Mammary epithelial cell (primary cell): ENCODE measurements at places on chromosomes 7 and 10. TPM values are rescaled to one million over a fixed set of nuclear protein-coding genes. Genes with fewer than 3 reads are reported as not detected.

- DNase-seq: no peak
Observed at GRCh38 chr7:90621747-90622140, 25.6 kb downstream of the CDK14 start.

The FAM25G gene
- 2.9 and 4.1 TPM in 2 replicates for total RNA-seq

The ADCYAP1R1 gene
- total RNA-seq: not detected

DNA sequence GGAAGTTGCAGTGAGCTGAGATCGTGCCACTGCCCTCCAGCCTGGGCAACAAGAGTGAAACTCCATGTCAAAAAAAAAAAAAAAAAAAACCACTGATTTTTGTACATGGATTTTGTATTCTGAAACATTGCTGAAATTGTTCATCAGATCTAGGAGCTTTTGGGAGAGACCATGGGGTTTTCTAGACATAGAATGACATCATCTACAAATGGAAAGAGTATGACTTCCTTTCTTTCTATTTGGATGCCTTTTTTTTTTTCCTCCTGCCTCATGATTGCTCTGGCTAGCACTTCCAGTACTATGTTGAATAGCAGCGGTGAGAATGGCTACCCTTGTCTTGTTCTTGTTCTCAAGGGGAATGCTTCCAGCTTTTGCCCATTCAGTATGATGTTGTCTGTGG is 89.1 kb downstream of the ANLN start:
- DNase-seq: no peak

DNA sequence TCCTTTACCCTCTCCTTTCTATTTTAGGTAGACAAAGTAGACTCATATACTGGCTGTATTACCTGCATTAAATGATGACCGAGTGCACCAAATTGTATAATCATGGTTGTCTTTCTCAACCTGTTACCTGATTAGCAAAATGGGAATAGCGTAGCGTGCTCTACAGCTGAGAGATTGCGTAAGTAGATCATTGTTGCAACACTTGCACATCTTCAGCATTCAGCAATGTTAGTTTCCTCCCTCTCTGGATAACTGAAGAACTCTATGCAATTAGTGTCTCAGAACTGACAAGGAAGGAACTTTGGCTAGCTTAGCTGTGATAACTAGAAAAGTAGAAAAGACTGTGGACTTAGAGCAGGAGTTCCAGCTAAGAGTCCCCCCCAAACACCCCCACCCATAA is 787.4 kb downstream of the PHTF2 start:
- DNase-seq: no peak

DNA sequence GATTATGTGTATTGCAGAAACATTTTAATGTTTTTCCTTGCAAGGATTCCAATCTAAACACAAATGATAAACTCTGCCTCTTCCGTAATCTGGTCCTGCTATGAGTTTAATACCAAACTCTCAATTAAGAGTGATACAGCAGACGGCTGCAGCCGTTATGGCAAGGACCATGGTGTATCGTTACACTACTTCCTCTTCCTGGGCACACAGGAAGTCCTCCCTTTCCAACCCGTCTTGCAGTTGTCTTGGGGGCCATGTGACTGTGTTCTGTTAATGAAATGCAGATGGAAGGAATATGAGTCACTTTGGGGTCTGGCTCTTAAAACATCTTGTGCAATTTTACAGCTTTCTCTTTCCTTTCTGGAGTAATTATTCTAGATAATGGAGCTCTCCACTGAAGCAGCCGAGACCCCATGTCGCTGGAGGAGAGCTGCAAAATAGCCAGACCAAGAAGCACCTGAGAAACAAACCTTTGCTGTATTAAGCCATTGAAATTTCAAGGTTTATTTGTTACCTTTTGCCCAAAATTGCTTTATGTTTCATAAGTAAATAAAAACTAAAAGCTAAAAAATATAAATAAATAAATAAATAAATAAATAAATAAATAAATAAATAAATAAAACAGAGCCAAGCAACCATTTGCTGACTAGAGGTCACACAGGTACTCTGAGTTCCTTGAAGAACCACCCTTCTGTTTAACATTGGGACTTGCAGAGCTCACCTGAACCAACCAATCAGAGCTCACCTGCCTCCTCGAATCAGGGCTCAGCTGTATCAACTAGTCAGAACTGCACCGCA is 74.7 kb downstream of the FRMPD2 start:
- DNase-seq: no peak

DNA sequence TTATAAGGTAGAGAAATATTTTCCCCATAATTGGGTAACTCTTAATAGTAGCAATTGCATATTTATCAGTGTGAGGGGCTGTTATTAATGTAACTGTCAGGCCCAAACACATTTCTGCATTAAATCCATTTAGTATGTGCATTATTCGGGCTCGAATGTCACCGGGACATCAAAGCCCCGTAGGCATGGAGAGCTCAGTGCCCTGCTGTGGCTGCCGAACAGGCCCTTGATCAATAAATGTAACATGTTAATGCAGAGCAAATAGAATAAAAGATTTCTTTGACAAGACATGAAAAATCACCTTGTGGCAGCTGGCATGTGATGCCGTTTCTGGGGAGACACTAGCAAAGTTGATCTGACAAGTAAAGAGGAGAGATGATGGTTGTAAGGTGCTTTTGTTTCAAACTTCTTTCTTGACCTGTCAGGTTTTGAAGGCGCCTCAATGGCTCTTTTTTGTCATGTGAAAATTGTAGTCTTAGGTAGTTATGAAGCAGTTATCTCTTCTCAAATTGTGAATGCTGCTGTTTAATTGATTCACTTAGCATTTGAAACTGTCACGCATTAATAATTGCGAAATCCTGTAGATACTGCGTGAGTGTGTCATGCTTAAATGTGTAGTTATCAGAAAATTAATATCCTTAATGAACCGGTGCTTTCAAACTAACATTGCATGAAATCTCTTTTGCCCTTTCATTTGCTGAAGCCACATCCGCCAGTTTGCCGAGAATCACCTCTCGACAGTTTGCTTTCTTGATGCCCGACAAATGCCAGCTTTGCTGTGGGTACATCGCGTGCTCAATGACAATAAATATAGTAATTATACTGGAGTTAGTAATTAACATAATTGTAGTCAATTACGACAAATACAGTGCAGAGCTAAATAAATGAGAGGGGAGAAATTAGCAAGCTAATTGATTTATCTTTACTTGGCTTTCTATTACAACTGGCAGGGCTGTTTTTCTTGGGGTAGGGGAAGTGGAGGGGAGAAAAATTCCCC is 19.5 kb downstream of the LRMDA start:
- no peak for DNase-seq

- no peak for DNase-seq
Observed at GRCh38 chr7:68622500-68622899, 975.8 kb upstream of the AUTS2 start.

DNA sequence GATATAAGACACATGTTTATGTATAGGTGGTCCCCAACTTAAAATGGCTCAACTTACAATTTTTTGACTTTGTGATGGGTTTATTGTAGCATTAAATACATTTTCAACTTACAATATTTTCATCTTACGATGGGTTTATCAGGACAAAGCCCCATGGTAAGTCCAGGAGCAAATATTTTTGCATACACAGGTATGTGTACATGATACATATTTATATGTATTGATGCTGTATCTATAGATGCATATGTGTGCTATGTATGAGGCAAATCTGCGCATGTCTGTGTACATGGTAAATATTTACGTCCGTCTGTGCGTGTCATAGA is 664 bp upstream of the UBE3C start:
- DNase-seq: no peak

The NPSR1 gene
- total RNA-seq: not detected
